ENCODE measurements at places on chromosomes 13 and 19.

DNA sequence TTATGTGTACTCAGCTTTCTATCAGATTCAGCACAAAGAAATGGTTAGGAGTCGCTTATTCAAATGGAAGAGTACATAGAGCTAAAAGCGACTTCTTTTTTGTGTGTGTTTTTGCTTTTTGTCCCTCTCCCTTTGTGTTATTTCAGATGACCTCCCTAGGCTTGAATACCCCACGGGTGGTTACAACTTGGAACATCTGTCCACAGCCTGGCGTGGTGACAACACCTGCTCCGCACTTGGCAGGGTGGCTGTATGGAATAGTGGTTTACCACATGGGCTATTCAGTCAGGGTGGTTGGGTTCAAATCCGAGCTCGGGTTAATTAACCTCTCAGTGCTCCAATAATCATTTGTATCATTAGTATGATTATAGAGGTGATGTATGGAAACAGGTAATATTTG, 151.6 kb upstream of the FREM2 start:
- DNase-seq = no peak

DNA sequence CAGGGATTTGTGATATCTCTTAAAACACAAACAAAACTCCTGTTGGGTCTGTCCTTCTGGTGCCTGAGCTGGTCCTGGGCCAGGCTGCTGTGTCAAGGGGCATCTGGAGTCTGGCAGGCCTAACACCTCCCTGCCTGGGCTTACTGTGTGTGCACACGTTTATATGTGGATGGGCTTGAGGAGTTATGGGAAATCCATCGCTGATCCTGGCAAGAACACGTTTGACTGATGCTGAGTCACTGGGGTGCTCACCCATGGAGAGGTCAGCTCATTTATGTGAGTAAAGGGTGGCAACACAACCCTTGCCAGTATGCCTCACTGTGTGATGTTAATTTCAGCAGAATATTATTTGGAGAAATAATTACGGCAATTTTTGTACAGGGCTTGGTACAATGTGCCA, 44.5 kb upstream of the PCDH8 start:
- DNase-seq = no peak

DNA sequence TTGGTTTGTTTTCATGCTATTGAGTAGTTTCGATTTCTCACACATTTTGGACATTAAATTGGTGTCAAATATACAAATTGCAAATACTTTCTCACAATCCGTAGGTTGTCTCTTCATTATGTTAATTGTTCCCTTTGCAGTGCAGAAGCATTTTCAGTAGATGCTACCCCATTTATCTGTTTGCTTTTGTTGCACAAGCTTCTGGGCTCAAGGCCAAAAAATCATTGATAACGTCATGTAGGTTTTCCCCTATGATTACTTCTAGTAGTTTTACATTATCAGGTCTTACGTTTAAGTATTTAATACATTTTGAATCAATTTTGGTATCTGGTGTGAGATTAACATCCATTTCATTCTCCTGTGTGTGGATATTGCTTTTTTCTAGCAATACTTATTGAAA, 14.0 kb upstream of the ZNF347 start:
- peak; percentile 8 for DNase-seq

DNA sequence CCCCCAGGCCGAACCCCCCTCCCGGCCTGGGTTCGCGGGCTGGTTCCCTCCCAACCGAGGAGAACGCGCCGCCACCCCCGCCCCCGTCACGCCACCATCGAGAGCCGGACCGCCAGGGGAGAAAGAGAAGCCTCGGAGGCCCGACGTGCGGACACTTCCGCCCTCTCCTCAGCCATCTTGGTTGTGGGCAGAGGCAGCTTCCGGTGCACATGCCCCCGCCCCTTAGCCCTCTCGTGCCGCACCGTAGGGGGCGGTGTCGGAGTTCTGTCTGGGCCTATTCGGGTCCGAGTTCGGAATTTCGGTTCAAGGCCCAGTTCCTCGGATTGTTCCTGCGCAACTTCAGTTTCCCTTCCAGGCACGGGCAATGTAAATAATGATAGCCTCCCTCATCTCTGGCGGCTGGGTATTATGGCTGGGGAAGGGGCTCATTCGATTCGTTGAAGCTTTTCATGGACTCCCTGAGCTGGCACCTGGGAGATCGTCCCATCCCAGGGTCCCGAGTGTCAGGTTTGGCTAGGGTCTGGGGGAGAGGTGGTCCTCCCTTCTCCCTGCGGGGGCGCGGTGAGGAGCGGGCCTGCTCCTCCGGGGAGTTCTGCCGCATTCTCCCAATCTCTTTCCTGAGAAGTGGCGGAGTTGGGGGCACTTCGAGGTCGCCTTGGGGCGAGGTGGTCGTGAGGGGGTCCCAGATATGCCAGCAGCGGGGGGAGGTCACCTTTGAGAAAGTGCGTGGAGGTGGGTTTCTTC, at the start of the genes IER2 and STX10:
TSS of gene IER2 (plus strand) at position 225 of the 744 bp plus-strand sequence. CDS start 2,776 bp downstream, outside the sequence.
TSS of gene STX10 (minus strand) at position 189 of the 744 bp plus-strand sequence. CDS start 202 bp downstream, outside the sequence.
- peak; percentile 95 for DNase-seq

DNA sequence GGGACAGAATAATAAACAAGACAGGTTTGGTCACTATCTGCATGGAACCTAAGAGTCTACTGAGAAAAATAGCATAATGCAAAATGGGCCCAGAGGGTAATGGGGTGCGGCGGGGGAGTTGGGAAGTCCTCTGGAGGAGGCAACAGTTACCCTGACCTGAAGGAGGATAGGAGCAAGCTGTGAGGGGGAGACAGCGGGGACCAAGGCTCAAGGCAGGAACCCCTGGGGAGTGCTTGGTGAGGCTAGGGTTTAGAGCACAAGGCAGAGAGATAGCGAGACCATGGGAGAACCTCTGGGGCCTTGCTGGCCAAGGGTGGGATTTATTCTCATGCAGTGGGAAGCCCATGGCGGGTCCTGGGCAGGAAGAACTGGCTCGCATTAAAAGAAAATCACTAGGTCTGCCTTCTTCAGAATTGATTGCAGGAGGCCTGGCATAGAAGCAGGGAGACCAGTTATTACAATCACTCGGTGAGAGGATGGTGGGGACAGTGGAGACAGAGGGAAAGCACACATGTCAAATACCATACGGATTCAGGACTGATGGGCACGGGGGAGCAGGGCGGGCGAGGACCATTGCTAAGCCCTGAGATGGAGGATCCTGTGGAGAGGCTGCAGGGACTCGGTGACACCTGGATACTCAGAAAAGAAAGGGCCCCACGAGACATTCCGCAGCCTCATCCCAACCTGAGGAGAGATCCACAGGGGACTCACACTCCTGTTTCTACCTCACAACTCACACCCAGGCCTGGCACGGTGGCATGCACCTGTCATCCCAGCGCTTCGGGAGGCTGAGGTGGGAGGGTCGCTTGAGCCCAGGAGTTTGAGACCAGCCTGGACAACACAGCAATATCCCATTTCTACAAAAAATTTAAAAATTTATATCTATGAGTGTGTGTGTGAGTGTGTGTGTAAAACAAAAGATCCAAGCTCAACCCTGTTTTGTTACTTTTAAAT, 110.4 kb downstream of the URI1 start:
- no peak for DNase-seq

- DNase-seq = peak; percentile 15
These were observed 33.5 kb upstream of the SPRY2 start for GRCh38 chr13:80374444-80374843.

GRCh38 chr13:78993792-78994191, 334.8 kb upstream of the OBI1 start:
- no peak for DNase-seq

- DNase-seq = peak; percentile 79
These were observed 2.0 kb downstream of the ETV2 start for GRCh38 chr19:35643255-35644205.

DNA sequence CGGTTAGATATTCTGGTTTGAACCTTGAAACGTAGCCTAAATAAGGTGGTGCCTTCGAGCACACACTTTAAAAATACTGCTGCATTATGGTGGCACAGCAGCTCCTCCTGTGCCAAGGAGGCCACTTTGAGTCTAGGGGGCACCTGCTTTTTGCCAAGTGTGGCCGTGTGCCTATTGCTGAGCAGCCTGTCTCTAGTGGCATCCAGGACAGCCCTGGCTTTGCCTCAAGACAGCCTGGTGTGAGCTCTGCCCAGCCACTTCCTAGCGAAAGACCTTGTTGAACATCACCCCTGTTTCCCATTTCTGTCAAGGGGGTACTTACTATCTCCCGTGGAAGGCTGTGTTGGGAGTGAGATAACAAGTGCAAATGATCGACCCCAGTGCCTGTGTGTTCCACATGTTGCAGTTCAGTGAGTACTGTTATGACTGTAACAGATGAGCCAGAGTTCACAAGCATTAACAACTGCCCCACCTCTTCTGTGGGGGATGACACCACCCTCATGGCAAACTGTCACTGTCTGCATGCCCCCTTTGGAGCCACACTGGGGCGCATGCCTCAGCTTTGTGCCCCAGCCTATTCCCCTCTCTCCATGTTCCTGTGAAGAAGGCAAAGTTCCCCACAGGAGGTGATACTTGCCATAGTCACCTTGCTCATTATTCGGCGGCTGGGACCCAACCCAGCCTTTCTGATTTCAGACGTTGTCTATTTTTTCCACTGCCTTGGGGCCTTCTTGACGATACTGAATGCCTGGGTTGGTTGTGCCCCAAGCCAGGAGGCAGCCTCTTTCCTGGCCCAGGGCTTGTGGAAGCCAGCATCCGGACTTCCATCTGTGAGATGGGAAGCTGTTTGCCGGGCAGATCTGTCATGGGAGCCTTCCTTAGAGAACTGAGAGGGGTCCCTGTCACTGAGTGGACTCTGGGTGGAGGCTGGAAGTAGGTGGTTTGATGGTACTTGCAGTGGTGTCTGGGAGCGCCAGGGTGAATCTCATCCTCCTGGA, 5.4 kb downstream of the GATAD2A start:
- DNase-seq = no peak

DNA sequence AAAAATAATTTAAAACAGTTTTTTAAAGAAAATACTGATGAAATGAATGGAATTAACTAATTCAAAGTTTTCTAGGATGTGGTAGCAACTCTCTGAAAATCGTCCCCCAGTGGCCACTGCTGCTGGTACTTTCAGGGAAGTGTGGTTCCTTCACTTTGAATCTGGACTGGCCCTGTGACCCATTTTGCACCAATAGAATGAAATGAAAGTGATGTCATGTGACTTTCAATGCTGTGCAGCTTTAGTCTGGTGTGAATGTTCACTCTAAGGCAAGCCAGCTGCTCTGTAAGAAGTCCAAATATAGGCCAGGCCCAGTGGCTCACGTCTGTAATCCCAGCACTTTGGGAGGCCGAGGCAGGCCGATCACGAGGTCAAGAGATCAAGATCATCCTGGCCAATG, 26.4 kb upstream of the HNRNPA1L2 start:
- DNase-seq = no peak

GRCh38 chr13:95185851-95186250, 115.4 kb downstream of the ABCC4 start:
- no peak for DNase-seq

DNA sequence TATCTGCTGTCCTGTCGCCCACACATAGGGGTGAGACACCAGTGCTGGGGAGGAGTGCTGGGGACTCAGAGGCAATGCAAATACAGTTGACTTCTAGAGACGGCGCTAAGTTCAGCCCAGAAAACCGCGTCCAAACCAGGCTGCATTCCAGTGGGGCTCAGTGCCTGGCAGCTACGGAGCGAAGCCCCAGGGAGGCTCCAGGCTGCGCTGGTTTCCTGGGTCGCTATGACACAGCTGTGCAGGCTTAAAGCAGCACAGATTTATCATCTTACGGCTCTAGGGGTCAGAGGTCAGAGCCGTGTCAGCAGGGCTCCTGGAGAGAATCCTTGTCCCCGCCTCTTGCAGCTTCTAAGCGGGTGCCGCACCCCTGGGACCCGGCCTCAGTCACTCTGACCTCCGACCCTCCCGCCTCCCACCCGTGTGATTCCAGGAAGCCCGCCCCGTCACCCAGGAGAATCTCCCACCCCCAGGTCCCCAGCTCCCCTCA, 61.6 kb downstream of the ANKRD10 start:
- DNase-seq = no peak

- no peak for DNase-seq
These were observed 110.8 kb upstream of the PABPC3 start for GRCh38 chr13:24985107-24985506.

GRCh38 chr13:72293206-72293605, 426.2 kb upstream of the DACH1 start:
- DNase-seq = peak; percentile 11

DNA sequence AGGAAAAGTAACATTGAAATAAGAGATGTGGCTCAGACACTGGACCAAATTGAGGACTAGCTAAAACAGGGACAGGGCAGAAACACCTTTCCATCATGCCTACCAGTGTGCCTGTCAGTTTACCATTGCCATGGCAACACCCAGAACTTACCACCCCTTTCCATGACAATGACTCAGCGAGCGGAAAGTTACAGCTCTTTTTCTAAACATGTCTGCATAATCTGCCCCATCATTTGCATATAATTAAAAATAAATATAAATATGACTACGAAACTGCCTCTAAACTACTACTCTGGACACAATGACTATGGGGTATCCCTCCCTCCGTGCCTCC, 96.0 kb downstream of the UBL3 start:
- peak; percentile 60 for DNase-seq

DNA sequence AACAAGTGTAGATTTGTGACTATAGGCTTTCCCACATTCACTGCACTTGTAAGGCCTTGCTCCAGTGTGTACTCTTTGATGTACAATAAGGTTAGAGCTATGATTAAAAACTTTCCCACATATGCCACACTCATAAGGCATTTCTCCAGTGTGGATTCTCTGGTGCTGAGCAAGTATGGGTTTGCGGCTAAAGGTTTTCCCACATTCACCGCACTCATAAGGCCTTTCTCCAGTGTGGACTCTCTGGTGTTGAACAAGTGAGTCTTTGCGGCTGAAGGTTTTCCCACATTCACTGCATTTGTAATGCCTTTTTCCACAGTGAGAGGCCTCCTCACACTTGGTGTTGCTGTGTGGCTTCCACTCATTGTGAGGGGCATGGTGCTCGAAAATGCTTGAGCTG, 3.7 kb downstream of the ZNF772 start:
- no peak for DNase-seq

GRCh38 chr13:29427937-29428309, 167.6 kb downstream of the SLC7A1 start:
- no peak for DNase-seq

Data from EH (cell line).